ENCODE measurements at places on chromosomes 4 and X.
A peak's percentile ranks its signal among the peaks of the same experiment; 100 is the strongest.

GRCh38 chr4:173258866-173259265 lies 75.3 kb downstream of the HMGB2 start:
- DNase-seq = no peak

GRCh38 chr4:85837439-85837733 lies 362.4 kb downstream of the ARHGAP24 start:
- DNase-seq = no peak

- no peak for DNase-seq
Observed at GRCh38 chr4:119671205-119671604, 42.6 kb upstream of the PDE5A start.

DNA sequence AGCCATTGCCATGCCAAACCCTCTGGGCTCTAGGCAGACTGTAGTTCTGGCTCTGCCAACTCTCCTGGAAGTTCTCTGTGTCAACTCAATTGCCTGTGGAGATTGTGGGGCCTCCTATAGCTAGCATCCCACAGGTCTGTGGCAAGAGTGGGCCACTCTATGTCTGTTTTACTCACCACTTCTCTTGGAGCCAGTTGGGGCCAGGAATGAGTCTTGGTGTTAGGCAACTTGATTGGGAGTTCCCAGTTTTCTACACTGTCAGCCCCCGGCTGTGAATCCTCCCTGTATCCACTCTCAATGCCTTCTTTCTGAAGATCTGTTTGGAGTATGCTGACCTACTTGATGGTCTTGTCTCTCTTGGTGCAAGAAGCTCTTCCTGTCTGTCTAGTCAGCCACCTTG lies 48.2 kb upstream of the EPGN start:
- no peak for DNase-seq

DNA sequence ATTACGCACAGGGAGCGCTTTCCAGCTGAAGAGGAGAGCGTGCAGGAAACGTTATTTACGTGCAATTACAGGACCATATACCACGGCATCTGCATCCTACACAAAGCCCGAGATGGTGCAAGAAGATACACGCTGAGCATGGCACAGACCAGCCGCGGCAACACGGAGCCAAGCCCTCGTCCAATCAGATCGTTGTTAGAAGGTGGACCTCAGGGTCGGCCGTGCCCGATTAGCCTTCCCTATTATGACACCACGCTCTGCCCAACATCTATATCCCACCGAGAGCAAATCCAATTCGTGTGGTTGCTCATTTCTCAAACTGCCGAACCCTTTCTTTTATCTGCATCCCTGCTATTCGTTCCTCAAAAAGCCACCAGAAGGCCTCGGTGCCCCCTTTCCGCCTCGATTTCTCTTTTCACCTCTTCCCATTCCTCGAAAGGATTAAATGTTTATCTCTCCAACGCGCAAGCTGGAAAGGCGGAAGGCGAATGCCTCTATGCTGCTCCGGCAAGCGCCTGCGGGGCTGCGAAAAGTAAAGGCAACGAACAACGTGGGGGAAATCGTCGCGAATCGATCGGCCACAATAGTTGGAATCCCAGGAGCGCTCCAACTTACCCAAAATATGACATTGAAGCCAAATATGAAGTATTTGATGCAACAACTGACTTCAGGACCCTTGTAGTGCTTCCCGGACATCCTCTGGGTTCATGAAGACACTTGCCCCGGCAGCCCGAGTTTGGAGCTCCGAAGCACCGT lies 702 bp downstream of the TSPAN5 start:
- DNase-seq = peak; percentile 23

DNA sequence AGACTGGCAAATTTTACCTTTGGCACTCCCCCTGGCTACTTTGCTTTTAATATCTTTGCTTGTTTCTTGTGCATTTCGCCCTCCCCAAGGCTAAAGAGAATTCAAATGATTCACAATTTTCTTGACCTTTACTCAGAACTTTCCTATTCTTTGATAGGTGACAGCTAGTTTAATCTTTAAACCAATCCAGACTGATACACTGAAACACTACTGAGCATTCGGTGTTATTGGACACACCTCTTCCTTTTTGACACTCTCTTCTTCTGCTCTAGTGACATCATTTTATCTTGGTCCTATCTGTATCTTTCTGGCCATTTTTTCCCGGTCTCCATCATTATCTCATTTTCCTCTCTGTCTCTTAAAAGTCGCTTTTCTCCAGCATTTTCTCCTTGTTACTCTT lies 103.1 kb downstream of the IL1RAPL2 start:
- DNase-seq = no peak

- no peak for DNase-seq
Observed at GRCh38 chr4:140236654-140237169, 82.7 kb upstream of the MAML3 start.

GRCh38 chr4:16154451-16154850 lies 70.6 kb upstream of the PROM1 start:
- no peak for DNase-seq

GRCh38 chr4:157165935-157166610 lies 54.5 kb upstream of the GRIA2 start:
- DNase-seq = no peak

- no peak for DNase-seq
Observed at GRCh38 chrX:22300130-22300529, 27.4 kb downstream of the CBLL2 start.

- no peak for DNase-seq
Observed at GRCh38 chr4:36904823-36905222, 339.7 kb upstream of the NWD2 start.

- no peak for DNase-seq
Observed at GRCh38 chr4:26360864-26361263, 40.0 kb downstream of the RBPJ start.

GRCh38 chr4:146959692-146960091 lies 14.0 kb upstream of the TTC29 start:
- DNase-seq = no peak

DNA sequence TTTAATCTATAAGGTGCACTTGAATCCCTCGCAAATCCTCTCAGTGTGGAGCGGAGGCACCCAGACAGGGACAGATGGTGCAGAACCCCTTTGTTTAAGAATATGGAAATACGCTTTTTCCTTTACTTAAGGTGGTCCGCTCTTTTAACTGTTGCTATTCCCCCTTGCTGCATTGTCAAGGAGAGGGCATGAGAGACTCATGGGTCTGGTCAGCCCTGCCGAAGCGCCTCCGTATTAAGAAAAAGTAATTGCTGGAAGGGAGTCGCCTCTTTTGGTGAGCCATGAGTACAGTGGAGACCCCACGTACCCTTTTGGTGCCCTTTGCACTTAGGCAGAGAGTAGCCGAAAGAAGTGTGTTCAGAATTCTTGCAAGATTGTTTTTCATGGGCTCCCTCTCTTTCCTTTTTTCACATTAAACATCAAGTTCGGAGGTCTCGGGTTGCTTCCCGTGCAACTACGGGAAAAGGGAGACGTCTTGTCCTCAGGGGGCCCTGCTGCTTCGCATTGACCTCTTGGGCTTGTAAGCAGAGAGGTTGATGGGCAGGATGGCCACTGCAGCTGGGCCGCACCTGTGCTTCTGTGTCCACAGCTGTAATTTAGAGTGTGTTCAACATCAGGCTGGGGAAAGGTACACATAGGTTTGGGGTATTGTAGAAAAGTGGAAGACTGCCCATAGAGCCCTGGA lies 109.6 kb downstream of the SPRY1 start:
- DNase-seq = no peak

GRCh38 chr4:79851625-79852304 lies 221.3 kb downstream of the ANTXR2 start:
- no peak for DNase-seq

DNA sequence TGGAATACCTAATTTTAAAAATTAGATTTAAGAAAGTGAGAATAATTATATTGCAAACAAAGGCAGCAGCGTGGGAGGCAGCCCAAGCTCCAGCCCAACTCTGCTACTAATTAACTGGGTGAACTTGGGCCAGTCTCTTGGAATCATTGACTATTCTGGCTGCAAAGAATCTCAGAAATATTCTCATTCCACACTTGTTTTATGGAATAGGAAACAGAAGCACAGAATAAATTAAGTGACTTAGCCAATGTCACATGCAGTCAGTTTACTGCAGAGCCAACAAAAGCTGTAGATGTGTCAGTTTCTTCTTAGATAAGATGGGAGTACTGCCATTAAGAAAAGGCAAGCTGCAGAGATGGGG lies 132.6 kb upstream of the FAM9B start:
- DNase-seq = no peak

DNA sequence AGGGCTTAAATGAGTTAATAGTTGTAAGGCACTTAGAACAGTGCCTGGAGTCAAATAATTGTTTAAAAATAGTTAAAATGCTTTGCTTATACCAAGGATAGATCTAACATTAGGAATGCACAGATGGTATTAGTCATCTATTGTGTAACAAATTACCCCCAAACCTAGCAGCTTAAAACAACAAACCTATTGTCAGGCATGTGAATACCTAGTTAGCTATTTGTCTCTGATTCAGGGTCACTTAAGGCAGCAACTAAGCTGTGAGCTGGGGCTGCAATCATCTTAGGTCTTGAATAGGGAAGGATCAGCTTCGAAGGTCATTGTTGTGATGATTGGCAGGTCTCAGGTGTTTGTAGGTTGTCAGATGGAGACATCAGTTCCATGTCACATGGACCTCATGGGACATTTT lies 42.4 kb upstream of the AGA start:
- DNase-seq = no peak

DNA sequence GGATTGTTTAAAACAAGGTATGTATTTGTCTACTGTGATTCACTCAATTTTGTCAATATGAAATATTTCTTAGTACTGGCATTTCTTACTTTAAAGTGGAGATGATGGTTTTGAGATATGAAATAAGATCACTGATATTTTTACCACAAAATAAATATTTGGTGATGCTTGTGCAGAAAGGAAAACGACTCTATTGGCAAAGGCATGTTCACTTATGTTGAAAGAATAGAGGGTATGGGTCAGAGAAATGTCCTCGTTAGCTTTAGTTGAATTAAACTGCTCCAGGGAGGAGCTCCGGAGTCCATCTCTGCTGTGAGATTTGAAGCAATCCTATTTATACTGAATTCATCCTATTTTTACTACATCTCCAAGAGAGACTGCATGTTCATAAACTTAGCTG lies 84.2 kb downstream of the SH3BGRL start:
- DNase-seq = no peak

- DNase-seq = no peak
Observed at GRCh38 chrX:98068024-98068580, 1184.4 kb downstream of the RPA4 start.

GRCh38 chrX:14902537-14902936 lies 29.3 kb downstream of the MOSPD2 start:
- DNase-seq = no peak

GRCh38 chr4:94533405-94534223 lies 81.9 kb downstream of the PDLIM5 start:
- DNase-seq = no peak

- no peak for DNase-seq
Observed at GRCh38 chrX:120769576-120770341, 105.9 kb downstream of the CT47B1 start.

- no peak for DNase-seq
Observed at GRCh38 chr4:140116442-140117104, 37.4 kb downstream of the MAML3 start.

DNA sequence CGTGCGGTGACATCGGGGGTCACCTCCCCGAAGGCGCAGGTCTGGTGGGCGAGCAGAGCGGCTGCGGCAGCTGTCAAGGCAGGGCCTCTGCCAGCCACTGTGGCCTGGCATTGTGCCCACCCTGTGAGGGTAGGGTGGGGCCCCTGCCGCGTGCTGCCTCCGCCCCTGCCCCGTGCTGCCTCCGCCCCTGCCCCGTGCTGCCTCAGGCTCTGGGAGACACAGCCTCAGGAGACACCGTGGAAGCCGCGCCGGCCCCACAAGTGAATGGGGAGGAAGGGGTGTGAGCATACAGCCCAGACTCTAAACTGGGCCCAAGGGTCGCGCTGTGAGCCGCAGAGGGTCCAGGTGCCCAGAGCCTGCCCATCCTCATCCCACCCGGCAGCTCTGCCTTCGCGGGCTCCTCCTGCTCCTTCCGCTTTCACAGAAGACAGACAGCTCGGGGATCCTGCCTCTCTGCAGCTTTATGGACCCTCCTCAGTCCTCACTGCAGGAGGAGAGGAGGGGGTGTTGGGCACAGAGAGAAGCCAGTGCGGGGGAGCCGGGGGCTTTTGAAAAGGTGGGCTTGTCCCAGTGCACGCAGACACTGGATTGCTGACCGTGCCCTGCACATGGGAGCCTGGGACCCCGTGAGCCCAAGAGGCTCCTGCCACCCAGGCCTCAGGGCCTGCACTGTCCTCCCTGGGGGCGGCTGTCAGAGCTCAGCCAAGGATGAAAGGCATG lies 27.4 kb downstream of the PCGF3 start:
- DNase-seq = no peak

GRCh38 chrX:139639253-139639652 lies 68.7 kb downstream of the MCF2 start:
- no peak for DNase-seq

- DNase-seq = no peak
Observed at GRCh38 chr4:77188498-77189220, 31.7 kb downstream of the CCNG2 start.

- DNase-seq = no peak
Observed at GRCh38 chrX:110421500-110422455, 63.1 kb downstream of the RTL9 start.

- no peak for DNase-seq
Observed at GRCh38 chr4:39320381-39321115, 45.6 kb downstream of the RFC1 start.

- DNase-seq = no peak
Observed at GRCh38 chr4:19135895-19136633, 1114.5 kb upstream of the LCORL start.

DNA sequence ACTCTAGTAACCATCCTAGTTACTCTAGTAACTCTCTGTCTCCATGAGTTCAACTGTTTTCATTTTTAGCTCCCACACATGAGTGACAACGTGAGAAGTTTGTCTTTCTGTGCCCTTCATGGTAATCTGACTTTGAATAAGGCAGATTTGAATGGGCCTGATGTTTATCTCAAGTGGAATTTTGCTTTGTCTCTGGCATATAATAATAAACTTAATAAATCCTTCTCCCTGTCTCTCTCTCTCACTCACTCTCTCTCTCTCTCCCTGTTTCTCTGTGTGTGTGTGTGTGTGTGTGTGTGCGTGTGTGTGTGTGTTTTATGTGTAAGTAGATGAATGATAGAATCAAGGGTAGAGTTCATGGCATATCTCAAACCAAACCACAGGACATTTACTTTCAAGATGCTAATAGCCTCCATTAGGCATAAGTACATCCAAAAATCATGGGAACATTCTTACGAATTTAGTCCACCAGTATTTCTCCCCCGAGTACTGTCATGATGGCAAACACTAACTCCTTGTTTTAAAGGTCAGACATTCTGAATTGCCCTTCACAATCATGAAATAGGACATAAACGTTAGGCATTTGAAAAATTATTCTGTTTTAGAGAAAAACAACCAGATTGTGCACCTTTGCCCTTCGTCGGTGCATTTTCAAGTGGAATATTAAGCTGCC lies 193.1 kb downstream of the SPATA18 start:
- DNase-seq = no peak

DNA sequence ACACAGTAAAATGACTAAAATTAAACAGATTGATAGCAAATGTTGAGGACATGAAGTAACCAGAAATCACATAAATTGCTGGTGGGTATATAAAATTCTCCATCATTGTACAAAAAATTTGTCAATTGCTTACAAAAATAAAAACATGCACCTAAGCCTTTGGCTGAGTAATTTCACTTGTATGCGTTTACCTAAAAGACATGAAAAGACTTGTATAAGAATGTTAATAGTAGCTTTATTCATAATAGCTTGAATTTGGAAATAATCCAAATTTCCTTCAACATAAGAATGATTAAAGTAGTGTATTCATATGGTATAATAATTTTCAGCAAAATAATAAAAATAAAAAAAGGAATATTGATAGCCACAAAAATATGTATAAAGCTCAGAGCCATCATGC lies 37.7 kb downstream of the PDHA2 start:
- no peak for DNase-seq
